ENCODE measurements at places on chromosomes 7 and 10.

- no peak for DNase-seq
Measured at GRCh38 chr7:50220273-50220672, 84.2 kb upstream of the IKZF1 start.

DNA sequence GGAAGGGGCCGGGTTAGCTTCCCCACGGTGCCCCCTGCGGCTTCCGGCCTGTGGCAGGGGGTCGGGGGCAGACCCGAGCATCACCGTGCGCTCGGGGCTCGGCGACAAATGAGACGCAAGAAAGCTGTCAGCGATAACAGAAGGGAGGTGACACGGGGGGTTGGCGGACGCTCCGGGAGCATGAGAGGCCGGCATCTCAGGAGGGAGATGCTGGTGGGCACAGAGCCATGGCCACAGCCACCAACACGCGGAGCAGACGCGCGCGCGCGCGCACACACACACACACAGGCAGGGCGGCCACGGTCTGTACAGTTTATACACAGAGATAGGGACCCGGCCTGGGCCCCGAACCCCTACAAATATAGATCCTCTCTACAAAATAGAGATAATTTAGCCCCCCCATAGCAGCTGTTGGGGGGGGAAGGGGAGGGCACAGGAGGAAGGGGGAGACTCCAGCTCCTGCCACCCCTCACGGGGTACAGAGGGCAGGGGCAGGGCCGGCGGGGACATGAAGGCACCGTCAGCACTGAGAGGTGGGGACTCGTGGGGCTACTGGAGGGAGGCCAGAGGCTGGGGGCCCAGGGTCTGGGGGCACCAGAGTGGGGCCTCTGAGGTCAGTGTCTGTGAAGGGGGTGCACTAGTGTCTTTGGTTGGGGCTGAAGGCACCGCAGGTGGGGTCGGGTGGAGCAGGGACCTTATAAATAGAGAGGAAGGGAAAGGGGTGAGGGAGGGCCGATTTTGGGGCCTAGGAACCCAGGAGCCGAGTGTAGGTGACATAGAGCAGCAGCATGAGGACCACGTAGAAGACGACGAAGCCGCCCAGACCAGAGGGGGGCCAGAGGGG, 884 bp upstream of the SAP25 start:
- no peak for DNase-seq

- DNase-seq = no peak
Measured at GRCh38 chr7:57256637-57257375, 124.6 kb upstream of the ZNF479 start.

GRCh38 chr7:79386688-79387422, 66.6 kb downstream of the MAGI2 start:
- DNase-seq = no peak

DNA sequence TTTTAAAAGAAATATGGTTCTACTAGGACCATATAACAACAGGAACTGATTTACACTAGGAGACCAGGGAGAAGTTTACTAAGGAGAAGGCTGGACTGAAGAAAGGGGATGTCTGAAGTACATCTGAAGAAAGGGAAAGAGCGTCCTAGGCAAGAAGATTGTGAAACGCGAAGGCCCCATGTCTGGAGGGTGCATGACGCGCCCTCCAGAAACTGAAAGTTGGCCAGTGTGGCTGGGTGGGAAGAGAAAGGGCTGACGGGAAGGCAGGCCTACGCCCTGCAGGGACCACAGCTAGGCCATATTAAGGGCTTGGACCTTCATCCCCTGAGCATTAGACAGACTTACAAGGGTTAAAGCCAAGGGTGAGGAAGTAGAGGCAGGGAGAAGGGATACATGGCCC, 158.0 kb downstream of the TRIL start:
- no peak for DNase-seq

- DNase-seq = no peak
Measured at GRCh38 chr7:150323682-150324372, 482 bp upstream of the ACTR3C start.

GRCh38 chr7:107563081-107563774, 492 bp downstream of the COG5 start:
- no peak for DNase-seq

- DNase-seq = no peak
Measured at GRCh38 chr10:126670056-126670894, at the start of gene C10orf90. C10orf90 (minus strand) TSS chr10:126670693; CDS start chr10:126670480, 213 bp downstream.

- DNase-seq = no peak
Measured at GRCh38 chr10:43299579-43299978, 32.7 kb upstream of the RASGEF1A start.

DNA sequence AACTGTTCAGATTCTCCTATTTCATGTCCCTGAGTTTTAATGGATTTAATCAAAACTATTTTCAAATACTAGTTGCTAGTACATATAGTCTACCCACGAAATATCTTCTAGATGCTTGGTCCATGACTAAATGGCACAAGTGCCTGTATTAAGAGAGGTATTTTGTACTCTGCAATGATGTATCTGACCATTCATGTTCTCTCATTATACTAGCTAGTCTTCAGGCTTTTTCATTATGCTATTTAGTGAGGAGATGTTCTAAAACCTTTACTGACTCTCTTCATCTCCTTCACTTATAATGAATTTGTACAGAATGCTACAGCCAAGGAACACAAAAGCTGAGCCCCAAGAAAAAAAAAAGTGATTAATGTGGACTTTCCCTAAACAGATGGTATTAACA, 222.5 kb downstream of the AHR start:
- DNase-seq = no peak

DNA sequence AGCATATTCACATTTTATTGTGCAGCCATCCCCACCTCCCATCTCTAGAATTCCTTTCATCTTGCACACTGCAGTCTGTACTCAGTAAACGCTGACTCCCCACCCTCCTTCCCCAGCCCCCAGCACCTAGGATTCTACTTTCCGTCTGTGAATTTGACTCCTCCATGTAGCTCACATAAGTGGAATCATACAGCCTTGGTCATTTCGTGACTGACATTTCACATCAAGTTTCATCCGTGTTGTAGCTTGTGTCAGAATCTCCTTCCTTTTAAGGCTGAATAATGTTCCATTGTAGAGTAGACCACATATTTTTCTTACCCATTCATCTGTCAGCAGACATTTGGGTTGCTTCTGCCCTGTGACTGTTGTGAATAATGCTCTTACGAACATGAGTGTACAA, 26.2 kb upstream of the TCERG1L start:
- DNase-seq = no peak

DNA sequence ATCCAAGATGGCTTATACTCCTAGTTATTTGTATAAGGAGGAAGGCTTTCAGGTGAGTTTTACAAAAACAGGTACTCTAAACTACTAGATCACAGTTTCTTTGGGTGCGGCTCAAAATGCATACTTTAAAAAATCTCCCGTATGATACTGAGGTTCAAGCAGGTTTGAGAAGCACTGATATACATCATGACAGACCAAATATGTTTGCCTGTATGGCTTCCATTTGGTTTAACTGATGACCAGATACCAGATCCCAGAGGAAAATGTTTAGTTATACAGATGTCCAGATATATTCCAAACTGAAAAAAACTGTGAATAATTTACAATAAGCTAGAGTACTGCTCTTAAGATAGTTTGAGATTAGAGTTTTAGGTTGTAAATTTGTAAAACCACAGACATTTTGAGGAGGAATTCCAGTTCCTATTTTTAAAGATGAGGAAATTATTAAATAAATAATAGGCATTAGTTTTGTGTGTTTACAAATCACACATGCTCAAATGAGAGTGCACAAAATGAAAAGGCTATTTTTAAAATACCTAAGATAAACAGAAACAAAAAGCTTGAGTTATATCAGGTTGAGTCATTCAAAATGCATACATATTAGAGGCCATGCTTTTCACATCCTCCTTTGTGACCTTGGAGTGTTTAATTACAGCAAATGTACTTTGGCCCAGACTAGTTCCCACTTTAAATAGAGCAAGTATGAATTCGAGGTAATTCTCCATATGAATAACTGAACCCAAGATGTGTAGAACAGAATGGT, 60.5 kb downstream of the SEMA3C start:
- DNase-seq = no peak

DNA sequence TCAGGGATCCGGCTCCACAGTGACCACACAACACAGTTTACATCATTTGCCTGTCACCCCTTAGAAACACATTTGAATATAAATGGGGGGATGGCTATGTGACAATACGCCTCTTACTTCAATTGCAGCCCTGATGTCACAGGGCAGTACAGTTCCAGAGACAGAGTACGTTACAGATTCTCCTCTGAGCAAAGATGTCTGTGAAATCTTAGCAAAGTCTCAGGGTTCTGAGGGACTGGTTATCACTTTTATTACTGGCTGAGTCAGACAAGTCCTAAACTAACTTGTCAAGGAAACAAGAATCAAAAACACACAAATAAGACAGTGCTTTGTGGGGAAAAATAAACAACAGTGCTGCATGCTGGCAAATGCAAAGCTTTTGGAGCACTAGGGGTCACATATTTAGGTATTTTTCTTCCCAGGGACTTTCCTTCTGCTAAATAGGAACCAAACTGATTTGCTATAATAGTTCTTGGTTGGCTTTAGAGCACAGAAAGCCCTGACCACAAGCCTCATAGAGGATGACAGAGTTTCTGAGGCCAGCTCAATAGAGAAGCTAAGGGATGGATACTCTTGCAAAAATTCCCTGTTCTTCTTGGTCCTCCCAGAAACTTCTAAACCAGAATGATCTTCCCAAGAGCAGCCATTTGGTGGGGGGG, 501.6 kb downstream of the GRID1 start:
- no peak for DNase-seq

All from substantia nigra (tissue), 51 donors.